Natural killer cell treated with Interleukin-12 subunit alpha and Interleukin-12 subunit beta and Interleukin-15 and Interleukin-18, amount 100 ng/mL, for 72 hours (primary cell): ENCODE measurements at places on chromosomes 4 and X. TPM values are rescaled to one million over a fixed set of nuclear protein-coding genes. Genes with fewer than 3 reads are reported as not detected.

- no peak for DNase-seq
These were observed 73.0 kb downstream of the USP46 start for GRCh38 chr4:52586069-52586468.

GRCh38 chrX:114626323-114626722 is 42.4 kb downstream of the HTR2C start:
- no peak for DNase-seq

The PWWP3B gene
- not detected for total RNA-seq

DNA sequence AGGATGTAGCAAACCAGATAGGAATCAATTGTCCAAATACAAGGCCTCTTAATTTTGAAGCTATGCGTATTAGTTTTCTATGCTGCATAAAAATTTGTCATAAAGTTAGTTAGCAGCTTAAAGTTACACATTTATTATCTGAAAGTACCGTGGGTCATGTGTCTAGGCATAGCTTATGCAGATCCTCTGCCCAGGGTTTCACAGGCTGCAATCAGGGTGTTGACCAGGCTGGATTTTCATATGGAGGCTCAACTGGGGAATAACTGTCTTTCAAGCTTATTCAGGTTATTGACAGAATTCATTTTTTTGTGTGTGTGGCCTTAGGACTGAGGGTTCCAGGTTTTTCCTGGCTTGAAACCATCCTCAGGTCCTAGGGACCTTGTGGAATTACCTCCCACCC is 265.1 kb downstream of the SLC39A8 start:
- no peak for DNase-seq

- DNase-seq: no peak
These were observed 47.9 kb upstream of the LINC00632 start for GRCh38 chrX:140661643-140662042.

DNA sequence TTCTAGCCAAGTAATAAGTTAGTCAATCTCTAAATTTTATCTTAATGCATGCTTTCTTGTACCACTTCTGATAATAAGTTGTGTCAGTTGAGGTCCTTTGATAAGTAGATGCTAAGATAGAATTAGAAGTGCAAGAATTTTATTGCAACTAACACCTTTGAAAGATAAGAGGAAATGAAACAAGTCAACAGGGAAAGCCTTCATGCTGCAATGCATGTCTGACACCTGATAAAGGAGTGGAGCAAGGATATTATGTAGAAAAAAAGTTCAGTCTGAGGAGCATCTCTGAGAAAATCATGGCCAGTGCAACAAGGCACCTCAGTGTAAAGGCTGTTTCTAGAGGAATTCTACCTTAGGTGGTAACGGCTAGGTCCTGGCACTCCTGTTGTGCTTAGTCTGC is 210.7 kb upstream of the PPP1R2C start:
- DNase-seq: no peak

GRCh38 chrX:75278991-75279390 is 5.1 kb downstream of the UPRT start:
- DNase-seq: no peak

The CLDN34 gene
- not detected for total RNA-seq

- DNase-seq: no peak
These were observed 182.0 kb downstream of the ARHGAP24 start for GRCh38 chr4:85656759-85657505.

GRCh38 chr4:73223258-73223650 is 35.3 kb downstream of the ANKRD17 start:
- DNase-seq: no peak

GRCh38 chr4:74658116-74658515 is 136.2 kb downstream of the BTC start:
- no peak for DNase-seq

- DNase-seq: no peak
These were observed 28.7 kb upstream of the SPP1 start for GRCh38 chr4:87946766-87947165.

DNA sequence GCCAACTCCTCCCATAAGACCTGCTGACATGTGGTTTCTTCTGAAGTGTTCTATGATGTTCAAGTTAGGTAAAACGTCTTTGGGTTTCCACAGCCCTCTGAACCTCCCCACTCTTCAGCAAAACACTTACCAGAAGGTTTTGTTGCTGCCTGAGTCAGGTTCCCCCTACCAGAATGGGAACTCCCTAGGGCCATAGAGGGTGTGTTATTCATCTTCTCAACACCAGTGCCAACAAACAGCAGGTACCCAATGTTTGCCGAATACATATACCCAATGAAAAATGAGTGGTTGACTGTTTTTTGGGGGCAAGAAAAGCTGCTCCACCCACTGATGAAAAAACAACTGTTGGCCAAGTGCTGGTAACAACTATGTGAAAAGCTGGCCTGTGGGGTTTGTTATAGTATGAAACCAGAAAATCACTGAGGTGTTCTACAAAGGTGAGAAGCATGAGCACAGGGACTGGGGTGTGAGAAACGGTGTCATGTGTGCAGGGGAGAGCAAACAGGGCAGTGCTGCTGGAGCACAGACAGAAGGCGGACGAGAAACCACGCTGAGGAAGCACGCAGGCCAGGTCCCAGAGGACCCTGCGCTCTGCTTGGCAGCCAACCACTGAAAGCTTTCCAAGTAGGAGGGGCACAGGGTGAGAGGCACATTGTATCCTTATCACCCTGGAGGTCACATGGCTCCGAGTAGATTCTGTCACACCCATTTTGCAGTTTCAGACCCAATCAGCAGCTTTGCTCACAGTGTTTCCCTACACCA is 28.8 kb downstream of the ATP8A1 start:
- DNase-seq: no peak

DNA sequence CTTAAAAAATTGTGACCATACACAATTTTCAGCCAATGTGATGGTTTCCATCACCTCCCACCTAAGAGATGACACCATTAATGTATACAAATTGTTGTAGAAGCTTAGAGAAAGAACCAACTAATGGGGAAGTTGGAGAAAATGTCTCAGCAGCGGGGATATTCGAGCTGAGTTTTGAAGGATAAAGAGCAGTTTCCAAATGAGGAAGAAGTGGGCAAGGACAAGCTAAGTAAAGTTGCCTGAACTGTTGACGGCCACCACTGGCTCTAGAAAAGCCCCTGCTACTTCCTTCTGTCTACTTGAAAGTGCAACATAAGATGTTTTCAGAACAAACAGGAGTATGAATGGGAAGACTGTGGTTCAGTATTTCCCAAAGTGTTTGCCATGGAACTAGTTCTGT is 92.0 kb downstream of the CHRNA9 start:
- DNase-seq: no peak

The STPG2 gene
- total RNA-seq: not detected

GRCh38 chr4:52372269-52372668 is 286.8 kb downstream of the USP46 start:
- no peak for DNase-seq

The FUNDC1 gene
- total RNA-seq: 12.5 TPM

The EDNRA gene
- total RNA-seq: not detected
